NCI-H82 (cell line): ENCODE measurements at places on chromosomes 16 and 17.
A peak's percentile ranks its signal among the peaks of the same experiment; 100 is the strongest.

GRCh38 chr17:34765291-34765690 is 185.9 kb downstream of the TMEM132E start:
- DNase-seq, result no peak

DNA sequence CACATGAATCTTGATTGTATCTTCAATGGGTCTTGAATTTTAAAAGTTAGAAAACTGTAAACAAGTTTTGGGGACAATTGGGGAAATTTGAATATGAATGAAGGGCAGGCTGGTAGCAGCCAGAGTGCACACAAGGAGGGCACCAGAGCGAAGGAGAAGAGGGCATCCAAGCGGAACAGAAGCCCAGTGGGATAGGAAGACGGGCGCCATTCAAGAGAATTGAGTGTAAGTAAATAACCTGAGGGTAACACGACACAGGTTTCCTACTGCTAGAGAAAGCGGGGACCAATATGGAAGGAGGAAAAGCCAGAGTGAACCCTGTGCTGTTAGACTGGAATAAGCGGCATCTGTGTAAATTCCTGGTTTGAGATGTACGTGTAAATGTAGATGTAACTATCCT is 115.1 kb upstream of the CCL2 start:
- no peak for DNase-seq

GRCh38 chr16:22322021-22322471 is 24.8 kb downstream of the POLR3E start:
- no peak for DNase-seq

GRCh38 chr16:51302042-51302441 is 151.0 kb upstream of the SALL1 start:
- DNase-seq, result no peak

DNA sequence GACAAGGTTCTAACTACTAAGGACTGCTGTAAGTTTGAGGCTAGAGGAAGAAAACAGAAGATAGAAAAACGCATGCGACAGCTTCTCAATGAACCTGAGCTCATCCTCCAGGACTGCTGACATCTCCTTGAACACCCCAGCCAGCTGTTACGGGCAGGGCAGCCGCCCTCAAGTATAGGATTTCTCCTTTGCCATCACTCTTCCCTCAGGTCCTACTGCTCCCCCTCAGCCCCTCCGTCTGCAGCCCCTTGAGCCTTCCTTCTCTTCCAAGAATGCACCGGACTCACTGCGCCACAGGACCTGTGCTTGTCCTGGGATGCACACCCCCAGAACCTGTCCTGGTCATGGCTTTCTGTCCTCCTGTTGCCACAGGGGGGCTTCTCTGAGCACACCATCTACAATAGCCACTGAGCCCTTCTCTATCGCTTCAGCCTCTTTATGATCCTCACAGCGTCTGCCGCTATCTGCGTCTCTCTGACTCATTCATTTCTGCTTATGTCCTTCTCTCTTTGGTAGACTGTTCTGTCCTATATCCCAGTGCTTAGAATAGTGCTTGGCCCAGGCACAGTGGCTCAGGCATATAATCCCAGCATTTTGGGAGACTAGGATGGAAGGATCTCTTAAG is 15.7 kb upstream of the XYLT2 start:
- DNase-seq, result no peak

DNA sequence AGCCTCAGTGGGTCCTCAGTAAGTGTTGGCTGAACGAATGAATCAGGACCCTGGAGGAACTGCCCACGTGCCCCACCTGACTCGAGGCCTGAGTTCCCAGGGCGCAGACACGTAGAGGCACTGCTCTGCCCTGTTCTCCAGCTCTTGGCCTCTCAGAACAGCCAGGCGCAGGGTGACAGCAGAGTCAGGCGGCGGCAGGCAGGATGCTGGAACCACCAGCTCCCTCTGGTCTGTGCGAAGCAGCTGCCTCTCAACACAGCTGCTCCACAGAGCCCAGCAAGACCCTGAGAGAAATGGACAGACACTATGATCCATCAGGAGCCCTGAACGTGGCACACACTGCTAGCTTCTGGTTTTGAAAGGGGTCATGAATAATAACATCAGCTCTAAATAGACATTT is 53.1 kb upstream of the BCO1 start:
- DNase-seq, result no peak

DNA sequence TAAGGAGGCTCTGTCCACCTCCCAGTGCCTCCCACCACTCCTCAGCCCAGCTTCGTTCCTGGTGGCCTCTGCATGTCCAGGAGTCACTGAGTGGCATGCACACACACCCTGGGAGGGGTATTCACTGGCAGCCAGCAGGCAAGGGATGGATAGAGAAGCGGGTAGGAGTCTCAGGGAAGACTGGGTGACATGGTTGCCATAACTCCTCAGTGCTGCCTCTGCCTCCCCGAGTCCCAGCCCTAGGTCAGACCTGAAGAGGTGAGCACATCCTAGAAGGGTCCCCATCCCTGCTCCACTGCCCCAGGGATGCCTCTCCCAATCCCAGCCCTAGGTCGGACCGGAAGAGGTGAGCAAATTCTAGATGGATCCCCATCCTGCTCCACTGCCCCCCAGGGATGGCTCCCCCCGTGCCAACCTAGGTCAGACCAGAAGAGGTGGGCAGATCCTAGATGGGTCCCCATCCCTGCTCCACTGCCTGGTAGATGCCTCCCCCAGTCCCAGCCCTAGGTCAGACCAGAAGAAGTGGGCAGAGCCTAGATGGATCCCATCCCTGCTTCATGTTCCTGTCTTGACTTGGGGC is 197.0 kb downstream of the IRF8 start:
- DNase-seq, result no peak

DNA sequence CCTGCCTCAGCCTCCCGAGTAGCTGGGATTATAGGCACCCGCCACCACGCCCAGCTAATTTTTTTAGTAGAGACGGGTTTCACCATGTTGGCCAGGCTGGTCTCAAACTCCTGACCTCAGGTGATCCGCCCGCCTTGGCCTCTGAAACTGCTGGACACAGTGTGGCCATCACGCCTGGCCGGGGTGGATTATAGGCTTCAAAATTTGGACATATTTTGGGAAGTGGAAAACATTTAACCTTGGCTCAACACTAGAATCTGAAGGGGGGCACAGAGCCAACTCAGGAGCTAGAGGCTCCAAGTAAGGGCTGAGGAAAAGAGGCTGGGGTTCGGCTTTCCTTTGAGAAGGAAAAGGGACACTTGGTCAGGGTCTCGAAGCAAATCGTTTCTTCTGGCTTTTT is 2.2 kb upstream of the CDK5R1 start:
- no peak for DNase-seq

- DNase-seq, result no peak
Observed at GRCh38 chr17:49343273-49343672, 18.8 kb downstream of the ZNF652 start.

- no peak for DNase-seq
Observed at GRCh38 chr17:64067657-64068056, 47.2 kb upstream of the ICAM2 start.

DNA sequence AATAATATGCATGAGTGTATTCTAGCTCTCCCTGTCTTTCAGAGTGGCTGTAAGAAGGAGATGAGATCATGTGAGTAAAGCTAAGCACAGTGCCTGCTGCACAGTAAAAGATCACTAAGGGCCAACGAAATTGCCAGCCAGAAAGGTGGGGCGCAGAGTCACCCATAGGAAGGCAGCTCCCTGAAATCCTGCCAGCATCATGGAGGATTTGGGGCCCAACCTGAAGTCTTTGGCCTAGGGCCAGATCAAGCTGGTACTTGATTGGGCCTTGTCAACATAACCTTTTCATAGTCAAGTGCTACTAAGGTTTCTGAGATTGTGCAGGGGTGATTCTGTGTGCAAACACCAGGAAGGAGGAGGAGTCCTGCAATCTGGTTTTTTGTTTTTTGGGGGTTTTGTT is 16.5 kb downstream of the SCNN1B start:
- no peak for DNase-seq

GRCh38 chr16:11472851-11473250 is 113.9 kb downstream of the LITAF start:
- no peak for DNase-seq

- peak; percentile 72 for DNase-seq
Observed at GRCh38 chr17:81253358-81254131, 14.4 kb downstream of the NDUFAF8 start.

DNA sequence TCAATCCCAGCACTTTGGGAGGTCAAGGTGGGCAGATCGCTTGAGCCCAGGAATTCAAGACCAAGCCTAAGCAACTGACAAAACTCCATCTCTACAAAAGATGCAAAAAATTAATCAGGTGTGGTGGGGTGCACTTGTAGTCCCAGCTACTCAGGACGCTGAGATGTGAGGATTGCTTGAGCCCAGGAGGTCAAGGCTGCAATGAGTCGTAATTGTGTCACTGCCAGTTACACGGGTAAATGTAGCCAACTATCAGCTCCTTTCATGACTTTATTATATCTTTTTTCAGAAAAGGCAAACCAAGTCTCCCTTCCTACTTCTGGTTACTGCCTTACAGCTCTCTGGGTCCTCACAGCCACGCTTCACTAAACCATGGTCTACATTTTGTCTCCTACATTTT is 4.0 kb downstream of the SDF2 start:
- no peak for DNase-seq
